Renal cortex interstitium (tissue), 15 donors: ENCODE measurements at places on chromosomes 3 and 15.

DNA sequence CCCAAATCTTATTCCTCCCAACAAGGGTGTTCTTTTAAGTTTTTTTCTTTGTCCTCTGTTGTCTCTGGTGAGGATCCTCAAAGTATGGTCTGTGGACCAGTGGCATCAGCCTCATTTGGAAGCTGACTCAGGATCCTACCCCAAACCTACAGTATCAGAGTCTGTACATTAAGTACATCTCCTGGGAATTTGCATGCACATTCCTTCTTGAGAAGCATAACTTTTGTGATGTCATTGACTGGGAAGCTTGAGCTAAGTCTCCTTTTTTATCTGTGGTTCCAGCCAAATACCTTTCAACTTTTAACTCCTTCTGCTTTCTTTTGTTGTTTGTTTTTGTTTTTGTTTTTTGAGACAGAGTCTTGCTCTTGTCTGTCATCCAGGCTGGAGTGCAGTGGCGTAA, 40.5 kb downstream of the ARMC8 start:
- no peak for DNase-seq

DNA sequence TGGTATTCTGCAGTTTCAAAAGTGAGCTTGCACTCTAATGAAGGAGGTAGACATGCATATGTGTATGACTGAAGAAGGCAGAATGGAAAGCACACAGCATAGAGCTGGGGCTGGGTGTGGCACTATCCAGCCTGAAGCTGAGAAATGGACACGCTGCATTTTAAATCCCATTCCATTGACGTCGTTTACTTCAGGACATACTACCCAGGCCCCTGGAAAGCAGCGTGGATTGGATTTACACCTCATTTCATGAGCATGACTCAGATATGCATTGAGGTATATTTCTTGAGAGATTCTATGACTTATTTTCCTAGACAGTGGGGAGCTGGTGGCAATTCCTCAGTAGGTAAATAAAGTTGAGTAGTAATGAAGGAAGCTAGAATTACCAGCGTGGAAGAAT, 101.4 kb downstream of the ABI3BP start:
- no peak for DNase-seq

DNA sequence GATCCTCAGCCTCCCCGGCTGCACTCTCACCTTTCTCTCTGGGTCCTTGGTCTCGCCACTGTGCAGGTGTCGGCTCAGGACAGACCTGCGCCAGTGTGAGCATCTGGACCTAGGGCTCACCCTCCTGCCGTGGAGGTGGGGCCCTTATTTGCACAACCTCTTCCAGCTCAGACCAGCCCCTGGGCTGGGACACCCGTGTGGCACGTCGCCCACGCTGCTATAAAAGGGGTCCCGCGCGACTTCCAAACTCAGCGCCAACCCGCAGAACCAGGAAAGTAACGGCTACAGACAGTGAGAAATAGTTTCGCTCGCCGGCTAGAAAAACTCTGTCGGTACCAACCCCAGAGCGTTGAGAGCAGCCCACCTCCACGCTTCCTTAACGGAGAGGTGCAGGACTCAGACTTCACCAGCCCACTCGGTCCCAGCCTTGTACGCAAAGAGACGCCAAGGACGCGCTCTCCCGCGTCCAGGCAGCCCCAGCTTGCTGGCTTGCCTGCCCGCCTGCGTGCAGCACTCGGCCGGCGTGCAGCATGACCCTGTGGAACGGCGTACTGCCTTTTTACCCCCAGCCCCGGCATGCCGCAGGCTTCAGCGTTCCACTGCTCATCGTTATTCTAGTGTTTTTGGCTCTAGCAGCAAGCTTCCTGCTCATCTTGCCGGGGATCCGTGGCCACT, at the start of the genes DUOX2 and DUOXA2:
Gene DUOX2, minus strand, starts transcription at position 97 of the 675 bp plus-strand sequence. CDS start 761 bp downstream, outside the sequence.
Gene DUOXA2, plus strand, starts transcription at position 251 of the 675 bp plus-strand sequence. Its CDS starts 280 bp downstream, at position 531.
- DNase-seq, result no peak

DNA sequence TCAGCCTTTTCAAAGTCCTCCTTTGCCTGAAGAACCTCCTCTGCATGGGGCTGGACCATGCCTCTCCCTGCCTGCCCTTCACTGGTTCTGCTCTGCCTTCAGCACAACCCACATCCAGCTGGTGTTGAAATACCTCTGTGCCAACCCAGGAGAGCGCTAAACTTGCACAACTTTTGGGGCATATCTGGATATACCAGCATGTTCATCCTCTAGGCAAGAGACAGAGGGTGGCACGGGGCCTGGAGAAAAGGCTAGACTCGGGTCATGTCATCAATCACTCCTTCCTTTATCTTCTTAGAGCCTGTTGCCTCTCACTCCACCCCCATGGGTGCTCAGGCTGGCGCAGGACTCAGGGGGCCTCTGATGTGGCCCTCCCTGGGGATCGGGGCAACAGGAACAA, 4.8 kb downstream of the SEMA4B start:
- no peak for DNase-seq

GRCh38 chr3:11650391-11650790, 6.7 kb upstream of the VGLL4 start:
- no peak for DNase-seq

- DNase-seq, result no peak
Measured at GRCh38 chr15:45747426-45747825, 112.6 kb downstream of the SQOR start.
